ENCODE measurements at places on chromosomes 7 and 10.

DNA sequence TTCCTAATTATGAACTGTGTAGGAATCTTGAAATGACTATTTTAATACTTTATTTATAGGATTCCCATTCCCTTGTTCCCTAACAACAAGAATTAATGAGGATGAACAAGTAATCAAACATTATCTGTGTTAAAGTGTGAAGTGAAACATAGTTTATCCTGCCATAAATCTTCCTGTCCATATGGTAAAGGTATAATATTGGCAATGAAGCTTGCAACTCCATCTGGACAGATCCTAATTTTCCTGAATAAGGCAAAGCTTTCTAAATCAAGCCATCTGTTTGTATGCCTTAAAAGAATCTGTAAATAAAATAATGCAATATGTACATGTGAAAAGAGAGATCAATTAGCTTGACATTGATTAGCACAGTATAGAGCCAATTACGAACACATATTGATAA lies 529.0 kb downstream of the ANKRD7 start:
- DNase-seq: no peak

- no peak for DNase-seq
Measured at GRCh38 chr7:126211875-126212274, 1040.9 kb downstream of the GRM8 start.

DNA sequence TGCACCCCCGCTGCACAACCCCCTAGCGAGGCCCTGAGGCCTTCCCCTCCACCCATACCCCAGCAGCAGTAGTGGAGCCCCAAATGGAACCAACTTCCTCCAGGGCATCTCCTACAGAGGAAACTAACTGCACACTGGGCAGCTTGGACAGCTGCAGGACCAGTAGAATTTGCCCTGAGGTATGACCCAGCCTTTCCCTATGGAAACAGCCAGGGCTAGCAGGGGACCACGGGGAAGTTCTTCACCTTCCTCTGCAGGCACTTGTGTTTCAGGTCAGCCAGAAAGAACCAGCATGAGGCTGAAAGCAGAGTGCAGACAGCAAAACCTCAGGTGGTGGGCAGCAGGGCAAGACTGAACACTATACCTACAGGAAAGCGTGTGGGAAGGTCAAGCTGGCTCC lies 5.7 kb upstream of the EEPD1 start:
- DNase-seq: no peak

DNA sequence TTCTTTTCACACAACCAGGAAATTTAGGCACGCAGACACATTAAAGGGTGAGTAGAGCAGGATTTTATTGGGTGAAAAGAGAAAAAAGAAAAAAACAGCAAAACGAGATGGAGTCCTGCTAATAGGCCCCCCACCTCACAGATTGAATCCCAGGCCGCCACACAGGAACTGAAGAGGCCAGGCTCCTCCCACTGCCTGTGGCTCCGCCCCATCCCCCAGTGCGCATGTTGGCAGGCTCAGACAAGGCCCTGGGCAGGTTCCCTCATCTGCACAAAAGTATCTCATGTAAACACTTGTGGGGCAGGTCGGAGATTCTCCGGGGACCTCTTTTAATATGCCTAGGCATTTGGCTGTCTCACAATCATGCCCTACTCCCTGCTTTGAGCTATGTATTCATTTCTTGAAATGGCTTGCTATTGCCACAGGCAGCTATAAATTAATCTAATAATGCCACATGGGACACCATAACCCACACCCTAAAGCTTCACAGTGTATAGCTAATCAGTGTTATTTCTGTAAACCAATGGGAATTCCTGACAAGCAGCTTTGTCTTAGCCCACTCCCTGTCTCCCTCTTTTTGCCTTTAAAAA lies 76.2 kb upstream of the KIF5B start:
- no peak for DNase-seq

DNA sequence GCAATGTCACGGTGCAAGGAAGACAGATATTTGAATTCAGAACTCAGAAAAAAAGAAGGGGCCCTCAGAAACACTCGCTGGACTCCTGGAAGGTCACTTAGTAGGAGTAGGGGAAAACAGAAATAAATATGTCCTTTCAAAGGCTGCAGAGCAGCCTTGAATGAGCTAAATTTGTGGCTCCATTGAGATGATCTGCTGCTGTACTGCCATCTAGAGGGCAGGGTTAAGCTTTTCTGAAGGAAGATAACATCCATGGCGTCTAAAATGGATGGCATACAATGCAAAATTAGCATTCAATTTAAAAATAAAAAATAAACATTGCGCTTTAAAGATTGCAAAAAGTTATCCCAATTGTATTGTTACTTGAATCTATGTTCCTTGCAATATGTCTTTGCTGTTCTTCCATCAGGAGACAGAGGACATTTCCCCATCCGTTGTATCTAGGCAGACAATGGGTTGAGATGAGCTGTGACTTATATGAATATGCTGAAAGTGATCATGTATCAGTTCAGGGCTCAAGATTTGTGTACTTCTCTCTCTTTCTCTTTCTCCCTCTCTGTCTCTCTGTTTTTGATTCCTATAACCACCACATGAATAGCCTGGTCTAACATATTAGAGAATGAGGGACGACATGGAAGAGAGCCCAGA lies 642.2 kb downstream of the SH2D4B start:
- no peak for DNase-seq

DNA sequence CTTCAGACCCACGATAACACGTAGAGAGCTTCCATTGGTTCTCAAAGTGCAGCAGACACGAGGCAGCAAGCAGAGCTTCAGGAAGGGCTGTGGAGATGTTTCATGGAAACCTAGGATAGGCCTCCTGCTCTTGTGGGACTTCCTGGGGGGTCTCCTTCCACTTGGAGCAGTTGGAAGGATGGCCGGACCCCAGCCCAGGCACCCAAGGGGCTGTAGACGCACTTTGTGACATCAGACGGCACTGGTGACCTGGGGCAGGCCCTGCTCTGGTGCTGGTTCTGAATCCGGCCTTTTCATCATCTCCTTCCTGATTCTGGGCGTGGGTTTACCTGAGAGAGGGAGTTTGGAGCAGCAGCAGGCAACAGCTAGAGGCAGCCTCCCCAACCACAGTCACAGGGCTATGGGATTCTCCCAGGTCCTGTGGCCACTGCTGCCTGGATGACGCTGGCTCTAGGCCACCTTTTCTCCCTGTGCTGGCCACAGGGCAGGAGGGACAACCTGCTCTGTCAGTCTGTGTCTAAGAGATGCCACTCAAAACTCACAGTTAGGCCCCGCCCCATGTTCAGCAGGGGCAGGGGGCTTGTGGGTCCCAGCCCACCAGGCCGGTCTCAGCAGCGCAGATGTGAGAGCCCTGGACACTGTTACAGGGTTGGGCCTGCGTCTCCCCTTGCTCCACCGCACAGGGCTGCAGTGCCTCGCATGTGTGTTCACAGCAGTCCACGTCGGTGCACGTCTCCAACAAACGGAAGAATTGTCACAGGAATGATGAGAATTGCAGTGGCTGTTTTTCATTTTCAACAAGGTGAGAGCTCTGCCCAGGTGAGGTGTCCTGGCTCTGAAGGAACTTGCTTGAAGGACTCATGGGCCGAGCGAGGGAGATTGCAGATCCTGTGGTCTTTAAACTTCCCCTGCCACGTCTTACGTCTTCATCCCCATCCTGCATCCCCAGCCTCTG lies 569.3 kb downstream of the TCERG1L start:
- DNase-seq: no peak

DNA sequence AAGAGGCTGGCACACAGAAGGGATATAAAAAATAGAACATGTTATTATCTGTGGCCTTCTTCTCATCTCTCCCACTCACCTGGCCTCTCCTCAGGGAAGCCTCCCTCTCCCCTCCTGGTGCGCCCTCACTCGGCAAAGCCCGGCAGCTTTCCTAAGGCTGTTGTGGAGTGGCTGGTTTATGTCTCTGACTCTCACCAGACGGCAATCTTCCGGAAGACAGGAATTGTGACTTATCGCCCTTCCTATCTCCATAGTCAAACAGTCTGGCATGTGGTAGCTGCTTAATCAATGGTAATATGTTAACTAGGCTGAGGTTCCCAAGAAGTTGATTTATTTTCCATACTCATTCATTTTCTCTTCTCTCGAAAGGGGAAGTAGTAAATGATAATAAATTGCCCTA lies 78.7 kb downstream of the ATXN7L1 start:
- no peak for DNase-seq

DNA sequence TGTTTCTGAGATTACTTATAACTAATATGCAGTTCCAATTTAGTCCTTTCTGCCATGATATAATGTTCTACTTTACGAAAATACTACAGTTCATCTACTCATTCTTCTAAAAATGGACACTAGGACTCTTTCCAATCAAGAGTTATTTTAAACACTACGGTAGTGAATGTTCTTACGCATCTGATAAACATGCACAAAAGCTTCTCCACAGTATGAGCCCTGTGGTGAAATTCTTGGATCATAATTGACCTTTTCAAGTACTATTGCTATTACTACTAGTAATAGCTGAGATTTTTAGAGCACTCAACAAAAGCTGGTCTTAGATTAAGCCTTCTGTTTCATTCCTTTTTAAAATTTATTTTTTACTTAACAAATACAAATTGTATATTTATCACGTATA lies 106.4 kb downstream of the CH25H start:
- no peak for DNase-seq

DNA sequence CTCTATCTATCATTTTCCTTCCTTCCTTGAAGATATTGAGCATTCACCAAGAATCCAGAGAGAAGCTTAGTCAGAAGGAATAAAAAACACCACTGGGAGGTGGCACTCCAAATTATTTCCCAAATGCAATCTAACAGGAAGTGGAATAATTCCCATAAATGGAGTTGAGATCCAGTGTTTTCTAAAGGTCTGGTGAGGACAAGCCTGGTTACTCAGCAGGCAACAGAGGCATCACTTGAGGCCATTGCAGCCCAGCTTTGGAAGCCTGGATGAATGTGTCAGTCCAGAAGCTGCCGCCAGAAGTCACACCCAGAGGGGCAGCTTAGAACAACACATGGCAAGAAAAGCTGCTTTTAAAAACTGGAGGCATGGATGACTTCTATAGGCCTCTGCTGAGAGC lies 288.9 kb upstream of the KLF6 start:
- no peak for DNase-seq

GRCh38 chr10:59877191-59877671 lies 29.1 kb downstream of the CCDC6 start:
- no peak for DNase-seq

DNA sequence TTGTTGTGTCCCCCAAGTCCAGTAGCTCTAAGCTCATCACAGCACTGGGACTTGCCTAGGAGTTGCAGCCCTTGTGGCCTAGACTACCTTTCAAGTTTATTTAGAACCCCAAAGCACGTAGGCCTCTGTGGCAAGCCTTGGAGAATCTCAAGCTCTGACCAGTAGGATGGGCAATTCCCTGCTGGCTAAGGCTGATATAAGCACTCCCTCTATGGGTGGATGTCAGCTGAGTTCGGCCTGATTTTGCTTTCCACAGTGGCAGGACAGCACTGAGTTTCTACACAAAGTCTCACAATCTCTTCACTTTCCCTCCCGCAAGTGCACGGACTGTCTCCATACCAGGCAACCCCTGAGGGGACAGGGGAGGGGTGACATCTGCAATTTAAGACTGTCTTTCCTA lies 886.4 kb upstream of the LRRN3 start:
- no peak for DNase-seq

DNA sequence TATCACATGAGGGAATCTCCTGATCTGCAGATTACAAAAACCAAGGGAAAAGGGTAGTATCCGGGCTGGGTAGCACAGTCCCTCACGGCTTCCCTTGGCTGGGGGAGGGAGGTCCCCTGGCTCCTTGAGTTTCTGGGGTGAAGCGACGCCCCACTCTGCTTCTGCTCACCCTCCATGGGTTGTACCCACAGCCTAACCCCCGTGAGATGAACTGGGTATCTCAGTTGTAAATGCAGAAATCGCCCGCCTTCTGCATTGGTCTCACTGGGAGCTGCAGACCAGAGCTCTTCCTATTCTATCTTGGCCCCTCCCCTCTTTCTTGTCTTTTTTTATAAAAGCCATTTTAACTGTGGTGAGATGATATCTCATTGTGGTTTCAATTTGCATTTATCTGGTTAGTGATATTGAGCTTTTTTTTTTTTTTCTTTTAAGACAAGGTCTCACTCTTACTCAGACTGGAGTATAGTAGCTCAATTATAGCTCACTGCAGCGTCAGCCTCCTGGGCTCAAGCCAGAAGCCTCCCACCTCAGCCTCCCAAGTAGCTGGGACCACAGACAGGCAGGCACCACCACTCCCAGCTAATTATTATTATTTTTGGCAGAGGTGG lies 87.8 kb downstream of the ABCC2 start:
- peak; percentile 2 for DNase-seq

- DNase-seq: no peak
Measured at GRCh38 chr10:24851629-24852028, 100.8 kb downstream of the PRTFDC1 start.

GRCh38 chr10:70396140-70396539 lies 7.8 kb upstream of the EIF4EBP2 start:
- no peak for DNase-seq

- no peak for DNase-seq
Measured at GRCh38 chr10:69049566-69049961, 38.3 kb upstream of the SRGN start.

- no peak for DNase-seq
Measured at GRCh38 chr7:101705331-101705730, 76.2 kb upstream of the MYL10 start.

GRCh38 chr10:96619120-96619519 lies 32.3 kb upstream of the TM9SF3 start:
- DNase-seq: no peak

DNA sequence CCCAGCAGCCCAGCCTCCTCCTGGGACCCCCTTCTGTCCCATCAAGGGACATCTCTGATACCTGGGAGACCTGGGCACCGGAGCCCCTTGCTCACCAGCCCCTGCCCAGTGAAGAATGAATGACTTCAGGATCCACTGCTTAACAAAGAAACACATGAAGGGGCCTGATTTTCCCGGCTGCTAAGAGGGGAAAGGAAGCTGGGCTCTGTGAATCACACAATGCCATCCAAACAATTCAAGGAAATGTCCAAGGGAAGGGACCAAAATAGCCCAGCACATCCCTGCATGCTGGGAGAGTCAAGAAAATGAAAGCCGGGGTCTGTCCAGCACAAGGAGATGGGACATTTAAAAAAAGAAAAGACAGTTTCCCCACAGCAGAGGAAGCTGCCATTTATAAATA lies 128.7 kb upstream of the JCAD start:
- DNase-seq: no peak

- DNase-seq: peak; percentile 27
Measured at GRCh38 chr7:901388-902154, 25.2 kb downstream of the GET4 start.

DNA sequence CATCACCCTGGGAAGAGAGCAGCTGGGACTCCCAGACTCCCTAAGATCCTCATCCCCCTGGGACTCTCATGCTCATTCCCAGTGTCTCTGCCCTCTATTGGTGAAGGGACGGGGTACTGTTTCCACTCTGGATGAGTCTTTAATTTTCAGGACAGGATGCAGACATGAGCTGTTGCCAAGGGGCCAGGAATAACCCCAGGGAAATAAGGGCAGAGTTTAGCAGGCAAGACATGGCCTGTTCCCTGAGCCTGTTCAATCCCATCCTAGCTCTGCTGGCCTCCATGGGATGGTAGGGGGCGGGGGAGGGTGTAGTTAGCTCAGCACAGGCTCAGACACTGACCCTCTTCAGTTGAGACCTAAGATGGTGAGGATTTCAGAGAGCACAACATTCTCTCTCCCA lies 14.0 kb downstream of the C10orf105 start:
- no peak for DNase-seq

- DNase-seq: no peak
Measured at GRCh38 chr7:156196649-156197048, 384.4 kb upstream of the SHH start.

All from activated naive CD4-positive, alpha-beta T cell (primary cell).